GM03348 (cell line): ENCODE measurements at places on chromosomes 4 and X.

DNA sequence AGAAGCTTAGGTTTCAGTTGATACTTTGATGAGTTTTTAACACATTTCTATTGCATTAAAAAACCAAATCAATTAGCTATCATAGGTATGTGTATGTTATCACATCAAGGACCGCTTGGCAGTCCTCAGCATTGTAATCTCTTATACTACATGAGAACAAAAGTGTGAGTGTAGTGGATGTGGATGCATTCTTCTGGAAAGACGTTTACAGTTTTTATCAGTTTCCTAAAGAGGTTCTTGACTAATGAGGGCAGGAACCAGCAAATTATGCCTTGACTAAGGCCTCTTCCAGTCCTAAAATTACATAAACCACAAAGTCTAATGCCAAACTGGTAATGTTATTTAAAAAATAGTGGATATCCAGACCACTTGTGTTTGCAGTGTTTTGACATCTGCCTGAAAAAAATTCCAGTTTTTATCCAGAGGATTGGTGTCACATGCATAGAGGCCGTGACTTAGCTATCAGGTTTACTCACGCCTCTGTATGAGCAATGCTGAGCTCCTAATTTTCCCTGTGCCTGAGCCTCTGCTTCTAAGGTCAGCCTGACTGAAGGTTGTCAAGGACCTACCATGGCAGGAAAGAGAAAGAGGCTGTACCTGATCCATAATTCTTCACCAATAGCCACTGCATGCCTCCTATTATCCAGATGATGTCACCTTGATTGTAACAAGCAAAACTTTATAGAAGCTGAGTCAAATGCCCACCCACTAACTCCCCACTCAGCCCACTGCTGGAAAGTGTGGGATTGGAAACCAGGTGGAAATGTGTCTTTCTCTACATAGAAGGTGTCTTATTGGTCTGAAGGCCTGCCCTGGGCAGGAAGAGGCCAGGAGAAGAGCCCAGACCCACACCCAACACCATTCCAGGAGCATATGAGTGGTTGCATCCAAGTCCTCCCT is 68.7 kb downstream of the ENPP6 start:
- DNase-seq, result no peak

- DNase-seq, result peak; percentile 7
These were observed 140.7 kb downstream of the TMEM164 start for GRCh38 chrX:110143454-110144210.

- no peak for DNase-seq
These were observed 67.1 kb downstream of the GPR143 start for GRCh38 chrX:9698576-9698975.

- no peak for DNase-seq
These were observed 15.6 kb upstream of the PDLIM3 start for GRCh38 chr4:185550933-185551332.

DNA sequence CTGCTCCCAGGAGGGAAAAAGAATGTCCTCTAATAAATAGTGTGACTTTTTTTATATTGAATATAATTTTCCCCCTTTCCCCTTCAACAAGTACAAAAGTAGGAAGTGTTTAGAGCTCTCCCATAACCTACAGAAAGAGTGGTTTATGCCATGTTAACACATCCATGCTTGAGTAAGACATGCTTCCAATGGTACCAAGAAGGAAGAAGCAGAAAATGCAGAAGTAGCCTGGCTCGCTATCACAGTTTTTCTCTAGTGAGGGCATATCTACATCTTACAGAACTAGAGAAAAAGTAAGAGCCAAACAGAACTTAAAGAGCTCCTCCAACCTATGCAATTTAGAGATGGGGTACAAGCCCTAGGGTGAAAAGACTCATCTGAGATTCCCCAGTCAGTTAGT is 82.5 kb downstream of the ARHGEF9 start:
- DNase-seq, result no peak
